ENCODE measurements at places on chromosomes 3 and 15.

GRCh38 chr3:126827121-126827520 lies 123.1 kb downstream of the CHCHD6 start:
- DNase-seq: no peak

DNA sequence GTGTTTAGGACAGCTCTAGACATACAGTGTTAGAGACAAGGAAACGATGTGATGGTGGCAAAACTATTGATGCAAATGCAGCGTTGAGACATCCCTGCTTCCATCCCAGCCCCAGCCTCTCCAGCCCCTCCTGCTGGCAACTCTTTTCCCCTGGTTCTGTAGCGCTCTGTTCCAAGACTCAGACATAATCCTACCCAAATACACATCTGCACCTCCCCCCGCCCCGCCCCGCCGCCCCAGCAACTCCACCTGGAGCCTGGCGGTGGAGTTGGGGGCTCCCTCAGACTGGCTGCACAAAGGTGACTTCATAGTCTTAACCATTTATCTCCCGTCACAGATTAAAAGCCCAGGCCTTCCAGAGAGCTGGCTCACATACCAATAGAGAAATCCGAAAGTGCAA lies 7.2 kb upstream of the SEC22A start:
- no peak for DNase-seq

- DNase-seq: no peak
These were observed 175.6 kb upstream of the ATP10A start for GRCh38 chr15:26038693-26039092.

GRCh38 chr3:150823277-150823676 lies 60.3 kb upstream of the SIAH2 start:
- DNase-seq: no peak

DNA sequence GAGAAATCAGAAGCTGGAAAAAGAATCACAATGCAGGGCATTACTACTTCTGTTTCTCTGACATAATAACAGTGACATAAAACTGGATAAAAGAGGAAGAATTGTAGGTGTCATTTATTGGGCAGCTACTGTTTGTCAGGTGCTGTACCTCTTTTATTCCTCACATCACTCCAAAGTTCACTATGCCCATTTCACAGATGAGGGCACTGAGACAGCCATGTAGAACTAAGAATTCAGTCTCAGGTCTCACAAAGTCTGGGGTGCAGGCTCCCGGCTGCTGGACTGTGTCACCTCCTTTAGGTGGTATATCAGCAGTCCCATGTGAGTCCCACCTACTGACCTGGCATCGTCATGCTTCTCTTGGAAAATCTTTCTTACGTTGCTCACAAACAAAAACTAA lies 20.8 kb downstream of the TMEM212 start:
- DNase-seq: no peak

DNA sequence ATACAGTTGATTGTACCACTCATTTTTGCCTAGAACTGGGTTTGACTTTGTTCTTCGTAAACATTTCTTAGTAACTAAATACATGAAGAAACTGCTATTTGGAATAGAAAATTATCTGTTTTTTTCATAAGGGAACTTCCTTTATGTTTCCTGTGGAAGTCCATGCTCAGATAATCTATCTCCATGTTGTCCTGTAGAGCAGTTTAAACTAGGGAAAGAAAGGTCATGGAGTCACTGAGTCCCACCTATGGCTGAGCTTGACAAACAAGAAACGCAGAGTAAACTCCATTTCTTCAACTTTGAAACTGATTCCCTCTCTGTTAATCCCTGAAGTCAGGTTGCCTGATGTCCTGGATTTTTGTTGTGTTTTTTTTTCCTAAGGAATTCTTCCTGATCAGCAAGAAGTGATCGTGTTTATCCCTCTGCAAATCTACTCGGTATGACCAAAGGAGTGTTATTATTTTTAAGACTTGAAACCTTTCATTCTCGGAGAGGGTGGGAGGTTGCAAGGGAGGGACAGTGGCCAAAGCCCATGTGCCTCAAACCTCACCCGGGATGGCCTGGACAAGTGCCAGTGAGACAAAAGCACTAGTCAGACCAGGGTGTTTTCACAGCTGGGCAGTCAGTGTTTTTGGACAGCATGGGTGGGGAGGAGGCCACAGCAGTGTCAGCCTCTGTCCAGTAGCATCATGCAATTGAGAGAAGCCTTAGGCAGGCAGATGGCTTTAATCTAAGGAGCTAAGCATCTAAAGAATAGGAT lies 129.8 kb upstream of the PHLDB2 start:
- no peak for DNase-seq

DNA sequence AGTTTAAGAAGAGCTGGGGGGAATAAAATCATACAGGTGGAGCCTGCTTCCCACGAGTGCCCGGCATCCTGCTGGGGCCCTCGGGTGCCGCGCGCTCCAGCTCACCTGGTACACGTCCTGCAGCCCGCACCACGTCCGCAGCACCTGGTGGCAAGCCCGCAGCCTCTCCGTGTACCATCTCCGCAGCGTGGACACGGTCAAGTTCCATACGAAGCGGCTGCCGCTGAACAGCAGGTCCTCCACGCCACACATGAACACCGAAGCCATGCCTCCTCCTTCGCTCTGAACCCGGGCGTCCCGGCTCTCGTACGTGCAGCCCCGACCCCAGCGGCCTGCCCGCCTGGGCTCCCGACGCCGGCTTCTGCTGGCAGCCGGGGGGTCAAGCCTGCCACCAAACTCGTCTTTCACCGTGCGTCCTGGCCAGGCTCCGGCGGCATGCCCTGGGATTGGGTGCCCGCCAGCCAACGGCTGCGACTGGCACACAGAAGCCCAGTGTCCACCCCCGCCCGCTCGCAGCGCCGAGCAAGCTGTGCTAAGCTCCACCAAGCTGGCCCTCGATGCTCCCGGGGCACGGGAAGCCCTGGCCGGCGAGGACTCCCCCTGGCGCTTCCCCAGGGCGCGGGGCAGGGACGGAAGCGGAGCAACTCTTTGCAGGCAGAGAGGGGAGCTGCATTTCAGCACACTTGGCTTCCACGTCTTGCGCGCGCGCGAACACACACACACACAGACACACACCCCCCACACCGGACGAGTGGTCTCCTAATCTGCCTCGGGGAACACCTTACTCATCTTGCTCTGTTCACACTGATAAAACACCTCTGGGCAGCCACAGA lies at the start of gene FRMD4B:
FRMD4B (minus strand) TSS at position 366 of the 833 bp plus-strand sequence; CDS start at position 267, 99 bp downstream.
- DNase-seq: no peak

- no peak for DNase-seq
These were observed 455 bp upstream of the SNAP23 start for GRCh38 chr15:42494998-42495360.

DNA sequence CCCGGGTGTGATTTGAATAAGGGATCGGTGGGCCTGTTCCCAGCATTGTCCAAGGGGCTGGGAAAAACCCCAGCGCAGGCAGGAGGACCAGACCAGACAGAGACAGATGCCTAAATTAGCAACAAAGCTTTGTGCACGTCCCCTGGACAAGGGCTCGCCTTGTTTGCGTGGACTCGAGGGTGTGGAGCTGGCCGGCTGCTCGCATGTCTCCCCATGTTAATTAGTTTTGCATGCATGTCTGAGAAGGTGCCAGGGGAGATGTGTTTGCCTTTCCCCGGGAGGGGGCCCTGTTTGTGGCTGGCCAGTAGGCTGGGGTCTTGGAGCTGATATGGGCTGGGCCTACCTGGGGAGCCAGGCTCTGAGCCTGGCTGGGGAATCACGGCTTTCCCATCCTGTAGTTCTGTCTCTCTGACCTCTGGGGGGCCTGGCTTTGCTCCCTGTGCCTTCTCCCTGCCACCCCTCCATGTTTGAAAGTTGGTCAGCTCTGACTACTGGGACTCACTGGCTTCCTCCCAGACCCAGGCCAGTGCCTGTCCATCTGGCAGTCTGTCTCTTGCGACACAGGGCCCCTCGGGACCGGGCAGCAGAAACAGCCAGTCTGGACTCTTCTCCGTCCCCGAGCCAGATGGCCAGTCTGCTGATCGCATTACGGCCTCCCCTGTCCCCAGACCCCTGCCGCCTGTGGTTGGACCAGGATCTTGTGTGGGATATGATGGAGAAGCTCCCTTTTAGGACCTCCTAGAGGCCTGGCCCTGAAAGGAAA lies 55.4 kb upstream of the POLG start:
- DNase-seq: no peak

- DNase-seq: no peak
These were observed 389.3 kb downstream of the MCTP2 start for GRCh38 chr15:94620632-94621031.

DNA sequence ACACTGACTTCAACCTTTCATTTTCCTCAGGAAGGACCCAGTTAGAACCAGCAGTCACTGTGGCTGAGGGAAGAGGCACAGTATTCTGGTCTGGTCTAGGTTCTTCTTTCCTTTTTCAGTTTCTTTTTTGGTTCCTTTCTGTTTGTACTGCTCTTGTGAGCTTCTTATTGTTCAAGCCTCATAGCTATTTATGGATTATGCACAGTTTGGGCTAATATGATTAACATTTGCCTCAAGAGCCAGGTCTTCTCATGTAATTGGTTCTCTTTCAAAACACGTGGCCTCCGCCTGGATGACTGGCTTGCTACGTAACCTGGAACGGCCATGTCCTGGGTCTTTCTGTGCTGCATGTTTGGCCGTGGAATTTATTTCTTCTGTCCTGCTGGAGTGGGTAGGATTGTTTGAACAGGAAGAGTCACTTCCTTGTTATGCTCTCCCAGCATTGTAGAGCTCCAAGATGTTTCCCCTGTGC lies 43.3 kb downstream of the RBMS3 start:
- DNase-seq: no peak

- DNase-seq: no peak
These were observed 15.4 kb downstream of the ZNF148 start for GRCh38 chr3:125359700-125360099.

DNA sequence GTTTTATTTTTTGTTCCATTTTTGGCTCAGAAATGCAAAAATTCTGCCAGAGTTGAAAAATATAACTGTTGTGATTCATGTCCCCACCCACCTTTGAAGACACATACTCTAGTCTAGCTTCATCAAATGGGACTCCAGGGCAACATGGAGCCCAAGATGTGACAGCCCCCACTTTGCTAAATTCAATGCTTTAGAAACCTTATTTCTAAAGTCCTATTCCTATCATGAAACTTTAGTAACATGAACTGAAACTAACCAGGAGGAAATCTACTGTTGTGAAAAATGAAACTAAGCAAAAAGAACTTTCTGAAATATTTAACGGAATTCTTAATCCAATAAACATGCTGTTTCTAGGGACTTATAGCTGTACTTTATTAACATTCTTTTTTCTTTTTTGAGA lies 20.3 kb downstream of the UBP1 start:
- DNase-seq: no peak

DNA sequence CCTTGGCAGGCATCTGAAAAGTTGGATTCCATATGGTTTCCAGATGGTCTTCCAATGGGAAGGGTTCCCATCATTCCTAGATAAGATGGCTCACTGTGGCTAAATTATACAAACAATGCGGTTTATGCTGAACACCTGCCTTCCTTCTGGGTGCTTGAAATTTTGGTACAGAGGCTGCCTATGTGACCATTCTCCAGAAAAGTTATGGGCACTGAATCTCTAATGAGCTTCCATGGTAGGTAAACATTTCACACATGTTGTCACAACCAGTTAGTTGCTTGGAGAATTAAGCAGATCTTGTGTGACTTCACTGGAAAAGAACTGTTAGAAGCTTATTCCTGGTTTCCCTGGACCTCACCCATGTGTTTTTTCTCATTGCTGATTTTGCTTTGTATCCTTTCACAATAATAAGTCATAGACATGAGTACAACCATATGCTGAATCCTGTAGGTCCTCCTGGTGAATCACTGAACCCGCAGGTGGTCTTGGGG lies 30.1 kb downstream of the PLOD2 start:
- no peak for DNase-seq

DNA sequence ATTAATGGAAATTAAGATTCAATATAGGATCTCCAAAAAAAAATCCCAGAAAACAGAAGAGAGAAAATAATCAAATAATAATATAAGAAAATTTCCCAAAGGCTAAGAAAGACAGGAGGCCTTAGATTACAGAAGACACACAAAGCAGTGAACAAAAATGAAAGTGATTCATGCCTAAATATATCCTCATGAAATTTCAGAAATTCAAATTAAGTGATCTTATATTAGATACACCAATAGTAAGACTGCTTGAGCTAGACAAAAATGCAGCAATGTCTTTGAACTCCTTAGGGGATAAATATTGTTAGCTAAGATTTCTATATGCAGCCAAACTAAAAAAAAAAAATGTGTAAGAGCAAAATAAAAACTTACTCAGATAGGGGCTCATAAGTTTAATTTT lies 44.6 kb upstream of the ARPP21 start:
- no peak for DNase-seq
